ENCODE measurements at places on chromosomes 4 and X.

DNA sequence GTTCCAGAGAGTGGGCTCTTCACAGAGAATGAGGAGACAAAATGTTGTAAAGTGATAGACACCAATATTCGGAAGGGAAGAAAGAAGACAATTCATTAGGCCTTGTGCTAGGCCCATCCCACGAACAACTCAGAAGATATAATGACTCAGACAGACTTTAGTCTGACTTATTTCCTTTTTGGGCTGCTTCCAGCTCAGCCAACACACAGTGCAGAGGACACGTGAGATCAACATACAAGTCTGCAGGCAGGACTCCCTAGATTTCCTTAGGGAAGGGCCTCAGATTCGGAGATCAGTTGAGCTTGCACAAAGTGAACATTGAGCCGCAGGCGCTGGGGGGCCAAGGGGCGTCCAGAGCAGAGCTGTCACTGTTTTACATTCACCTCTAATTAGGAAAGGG is 290.7 kb upstream of the TENM3 start:
- no peak for DNase-seq

GRCh38 chr4:154586296-154587033 is 4.1 kb downstream of the FGA start:
- DNase-seq = no peak

DNA sequence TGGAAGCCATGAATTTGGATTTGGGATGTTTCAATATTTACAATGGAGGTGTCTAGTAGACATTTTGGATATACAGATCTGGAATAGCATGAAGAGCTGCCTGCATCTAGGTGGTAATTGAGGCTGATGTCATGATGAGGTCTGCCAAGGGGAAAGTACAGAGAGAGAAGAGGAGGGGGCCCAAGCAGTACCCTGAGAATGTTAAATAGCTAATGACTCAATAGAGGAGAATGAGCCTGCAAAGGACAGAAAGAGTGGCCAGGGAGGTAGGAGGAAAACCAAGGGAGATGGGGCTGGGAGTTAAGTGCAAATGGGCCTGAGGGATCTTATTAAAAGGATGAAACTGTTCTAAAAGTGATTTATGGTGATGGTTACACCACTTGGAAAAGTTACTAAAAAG is 182.2 kb upstream of the KIT start:
- no peak for DNase-seq

- DNase-seq = no peak
Measured at GRCh38 chr4:74109870-74110605, 11.0 kb upstream of the CXCL2 start.

DNA sequence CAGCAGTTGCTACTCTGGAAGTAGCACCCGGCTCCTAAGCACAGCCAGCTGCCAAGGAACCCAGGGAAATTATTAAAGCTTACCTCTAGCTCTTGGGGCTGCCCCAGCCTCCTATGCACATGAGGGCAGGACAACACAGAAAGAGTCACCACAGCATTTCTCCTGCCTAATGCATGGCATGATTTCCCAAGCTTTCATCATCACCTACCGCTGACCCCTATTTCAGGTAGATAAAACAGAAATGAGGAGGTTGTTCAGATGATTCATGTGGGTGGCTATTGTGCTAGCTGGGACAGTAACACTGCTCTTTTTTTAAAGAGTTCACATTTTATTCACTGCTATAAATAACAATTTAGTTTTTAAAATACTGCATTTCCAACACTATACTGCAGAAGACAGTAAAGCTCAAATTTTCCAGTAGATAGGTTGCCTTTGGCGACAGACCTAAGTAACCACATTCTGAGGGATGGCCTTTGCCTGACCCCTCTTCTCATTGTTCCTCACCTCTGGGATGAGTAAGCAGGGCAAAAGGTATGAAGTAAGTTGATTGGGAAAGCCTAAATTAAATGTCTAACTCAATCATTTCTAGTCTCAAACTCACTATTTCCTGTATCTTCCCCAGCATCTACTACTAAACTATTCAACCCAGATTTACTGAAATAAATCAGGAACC is 16.7 kb downstream of the CASK start:
- DNase-seq = no peak

DNA sequence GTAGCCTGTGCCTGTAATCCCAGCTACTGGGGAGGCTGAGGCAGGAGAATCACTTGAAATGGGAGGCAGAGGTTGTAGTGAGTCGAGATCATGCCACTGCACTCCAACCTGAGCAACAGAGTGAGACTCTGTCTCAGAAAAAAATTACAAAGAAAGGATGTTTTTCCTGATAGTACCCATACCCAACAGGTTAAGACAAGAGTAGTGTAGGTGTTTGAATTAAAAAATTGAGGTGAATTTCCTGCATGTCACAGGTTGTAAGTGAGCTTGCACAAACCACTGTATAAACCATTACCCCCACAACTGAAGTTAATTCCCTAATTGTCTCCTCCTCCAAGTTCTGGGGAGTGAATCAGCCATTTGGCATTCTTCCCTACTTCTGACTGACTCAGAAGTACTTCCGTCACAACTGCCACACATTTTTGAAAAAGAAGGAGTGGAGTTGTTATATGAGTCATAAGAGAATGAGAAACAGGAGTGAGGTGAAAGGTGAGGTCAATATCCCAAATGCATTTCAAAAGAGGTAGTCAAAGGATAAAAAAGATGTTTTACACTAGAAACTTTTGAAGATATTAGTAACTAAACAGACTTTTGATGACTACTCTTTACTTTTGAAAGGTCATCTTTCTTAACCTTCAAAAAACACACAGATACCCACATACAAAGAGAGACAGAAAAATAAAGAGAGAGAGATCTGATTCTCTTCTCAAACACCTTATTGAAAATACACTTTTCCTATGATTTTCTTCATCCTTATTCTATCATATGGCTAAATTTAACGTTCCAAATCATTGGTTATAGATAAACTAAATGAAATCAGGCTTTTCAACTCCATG is 134.5 kb downstream of the BTC start:
- no peak for DNase-seq
